ENCODE measurements at places on chromosomes 5 and 9.
A peak's percentile ranks its signal among the peaks of the same experiment; 100 is the strongest.

DNA sequence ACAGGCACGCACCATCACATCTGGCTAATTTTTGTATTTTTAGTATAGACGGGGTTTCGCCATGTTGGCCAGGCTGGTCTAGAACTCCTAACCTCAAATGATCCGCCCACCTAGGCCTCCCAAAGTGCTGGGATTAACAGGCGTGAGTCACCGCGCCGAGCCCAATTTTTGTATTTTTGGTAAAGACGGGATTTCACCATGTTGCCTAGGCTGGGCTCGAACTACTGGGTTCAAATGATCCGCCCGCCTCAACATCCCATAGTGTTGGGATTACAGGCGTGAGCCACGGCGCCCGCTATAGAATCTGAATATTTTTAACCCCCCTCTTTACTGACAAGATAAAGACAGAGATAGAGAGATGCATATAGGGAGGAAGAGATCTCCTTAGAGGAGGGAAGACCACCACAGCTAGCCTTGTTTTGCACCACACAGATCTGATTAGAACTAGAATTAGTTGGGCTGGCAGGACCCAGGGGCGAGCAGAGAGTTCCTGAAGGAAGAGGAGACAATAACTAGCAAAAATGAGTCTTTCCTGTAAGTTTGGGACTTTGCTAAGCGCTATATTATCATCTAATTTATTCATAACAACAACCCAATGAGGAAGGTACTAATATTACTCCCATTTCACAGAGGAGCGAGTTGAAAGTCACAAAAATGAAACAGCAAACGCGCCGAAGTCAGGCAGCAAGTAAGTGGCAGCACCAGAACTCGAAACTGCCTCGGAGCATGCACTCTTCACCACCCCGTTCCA is 1.5 kb upstream of the ANKHD1 start:
- no peak for DNase-seq

GRCh38 chr5:160165137-160166068 is 46.2 kb upstream of the PWWP2A start:
- DNase-seq: peak; percentile 100

DNA sequence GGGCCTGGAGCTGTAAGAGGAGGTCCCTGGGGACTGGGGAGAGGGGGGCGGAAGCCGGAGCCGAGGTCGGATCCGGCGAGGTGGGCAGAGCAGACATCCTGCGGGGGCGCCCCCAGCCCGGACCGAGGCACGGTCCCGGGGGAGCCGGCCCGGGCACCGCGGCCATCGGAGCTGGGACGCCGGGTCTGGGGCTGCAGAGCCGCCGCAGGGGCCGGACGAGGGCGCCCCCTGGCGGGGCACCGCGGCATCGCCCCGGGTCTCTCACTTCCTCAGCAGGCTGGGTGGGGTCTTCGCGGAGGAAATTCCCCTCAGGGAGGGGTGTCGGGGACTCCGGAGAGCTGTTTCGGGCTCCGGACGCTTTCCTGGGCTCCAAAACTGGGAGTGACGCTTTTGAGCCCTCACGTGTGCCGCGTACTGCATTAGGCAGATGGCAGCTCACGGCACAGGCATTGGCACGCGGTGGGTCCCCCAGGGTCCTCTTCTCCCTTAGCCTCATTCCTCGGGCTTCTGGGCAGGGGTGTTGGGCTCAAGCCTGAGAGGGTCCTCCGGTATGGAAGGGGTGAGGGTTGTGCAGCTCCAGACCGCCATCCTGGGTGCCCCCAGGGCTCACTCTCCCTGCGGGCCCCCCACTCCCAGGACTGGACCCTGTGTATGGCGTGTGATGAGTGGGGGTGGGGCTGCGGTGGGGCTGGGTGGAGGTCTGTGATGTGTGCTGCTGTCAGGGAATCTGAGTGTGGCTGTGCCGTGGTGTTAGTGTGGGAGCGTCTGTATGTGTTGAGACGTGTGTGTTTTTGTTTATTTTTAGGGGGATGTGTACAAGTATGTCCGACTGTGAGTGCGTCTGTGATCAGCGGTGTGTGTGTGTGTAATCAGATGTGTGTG is 29.6 kb downstream of the LHX2 start:
- DNase-seq: no peak

GRCh38 chr5:155969537-155969936 is 357.4 kb upstream of the SGCD start:
- DNase-seq: no peak

GRCh38 chr5:123155446-123155960 is 66.5 kb downstream of the PRDM6 start:
- DNase-seq: peak; percentile 35

DNA sequence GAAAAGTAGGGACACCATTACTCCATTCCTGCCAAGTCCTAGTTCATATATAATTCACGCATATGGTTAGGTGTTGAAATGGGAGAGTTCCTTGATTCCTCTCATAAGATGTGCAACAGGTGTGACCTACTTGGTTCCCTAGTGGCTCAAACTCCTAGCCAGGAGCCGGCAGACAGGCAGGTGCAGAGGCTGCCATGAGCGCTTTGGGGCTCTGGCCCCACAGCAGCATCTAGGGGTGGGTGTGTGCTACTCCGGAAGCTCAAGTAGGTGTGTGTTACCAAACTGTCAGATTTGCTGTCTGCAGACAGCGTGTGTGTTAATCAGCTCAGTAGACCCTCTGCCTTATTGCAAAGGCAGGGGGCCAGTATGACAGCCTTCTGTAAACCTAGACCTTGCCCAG is 1652.4 kb upstream of the ACO1 start:
- DNase-seq: no peak

- DNase-seq: no peak
Measured at GRCh38 chr5:161342886-161343285, 203.6 kb downstream of the GABRB2 start.

- no peak for DNase-seq
Measured at GRCh38 chr5:80069251-80069800, 34.2 kb downstream of the THBS4 start.

Measured in fibroblast of skin of abdomen (primary cell).